ENCODE measurements at places on chromosomes 7 and 10.

DNA sequence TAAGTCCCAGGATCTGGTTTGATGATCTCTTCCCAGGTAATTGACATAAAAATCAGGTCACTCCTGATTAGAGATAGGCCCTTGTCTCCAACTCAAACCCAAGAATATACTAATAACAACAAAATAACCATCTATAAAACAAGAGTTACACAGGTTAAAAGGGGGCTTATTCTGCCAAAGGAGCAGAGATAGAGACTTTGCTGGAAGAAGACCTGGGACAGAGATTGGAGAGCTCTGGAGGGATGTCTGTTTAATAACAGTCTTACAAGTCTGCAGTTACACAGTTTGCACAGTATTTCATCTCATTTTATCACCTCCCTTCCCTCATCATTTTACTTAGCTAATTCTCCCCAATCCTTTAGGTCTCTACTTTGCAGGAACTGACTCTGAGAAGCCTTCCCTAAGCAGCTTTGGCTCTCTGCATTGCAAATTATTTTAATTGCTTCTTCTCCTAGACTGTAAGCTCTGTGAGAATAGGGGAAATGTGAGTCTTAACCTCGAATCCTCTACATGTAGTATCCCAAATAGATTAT is 3.7 kb upstream of the ZNF438 start:
- no peak for DNase-seq

DNA sequence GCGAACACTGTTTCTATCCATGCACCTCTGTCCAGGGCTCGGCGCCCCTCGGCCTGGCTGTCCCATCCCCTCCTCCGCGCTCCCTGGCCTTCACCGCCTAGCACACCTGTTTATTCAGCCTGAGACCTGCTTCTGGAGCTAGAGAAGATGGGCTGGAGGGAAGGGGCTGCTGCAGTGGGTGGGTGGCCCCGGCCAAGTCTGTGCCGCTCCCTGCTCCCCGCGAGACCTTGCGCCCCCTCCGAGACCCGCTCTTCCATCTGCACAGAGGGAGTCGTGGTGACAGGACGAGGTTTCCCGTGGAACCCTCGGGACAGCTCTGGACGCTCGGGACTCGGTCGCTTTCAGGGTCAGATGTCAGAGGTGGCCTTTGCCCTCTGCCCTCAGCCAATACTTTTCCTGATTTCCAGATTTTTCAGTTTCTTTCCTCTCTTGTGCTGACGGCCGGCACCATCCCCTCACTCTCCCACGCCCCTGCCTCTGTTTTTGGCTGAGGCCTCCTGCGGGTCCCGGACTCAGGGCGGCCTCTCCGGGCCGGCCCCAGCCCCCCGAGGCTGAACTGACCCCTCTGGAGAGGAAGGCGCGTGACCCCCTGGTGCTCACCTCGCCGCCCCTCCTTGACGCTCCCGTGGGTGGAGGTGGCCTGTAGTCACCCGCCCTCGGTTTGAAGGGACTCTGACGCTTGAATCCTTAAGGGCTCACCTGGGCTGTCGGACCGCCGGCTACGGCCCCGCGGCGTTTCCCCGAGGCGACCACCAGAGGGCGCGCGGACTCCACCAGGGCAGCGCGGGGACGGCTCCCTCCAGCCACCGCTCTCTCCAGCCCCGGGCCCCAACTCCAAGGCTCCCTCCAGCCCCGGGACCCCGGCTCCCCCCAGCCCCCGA is 15.6 kb downstream of the SHH start:
- DNase-seq, result no peak

GRCh38 chr7:48446721-48447120 is 275.5 kb downstream of the ABCA13 start:
- no peak for DNase-seq

DNA sequence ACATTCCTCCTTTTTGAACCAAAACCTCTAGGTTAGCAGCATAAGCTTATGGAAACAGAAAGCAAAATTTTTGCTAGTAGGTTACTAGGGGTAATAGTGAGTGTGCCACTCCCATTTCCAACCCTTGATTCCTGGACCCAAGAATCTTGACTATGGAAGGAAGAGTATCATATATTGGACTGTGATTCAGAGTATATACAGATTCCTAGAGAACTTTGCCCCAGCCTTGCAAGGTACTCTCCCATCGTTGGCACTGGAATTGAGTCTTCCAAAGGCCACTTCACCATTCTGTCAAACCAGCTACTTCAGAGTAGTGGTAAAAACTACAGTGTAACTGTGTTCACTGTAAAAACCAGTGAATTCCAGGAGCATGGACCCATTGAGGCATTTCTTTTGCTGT is 69.4 kb downstream of the LRRC17 start:
- no peak for DNase-seq

GRCh38 chr7:155851892-155852291 is 39.6 kb upstream of the SHH start:
- DNase-seq, result no peak

- DNase-seq, result peak; percentile 88
Measured at GRCh38 chr10:4241724-4242345, 456.8 kb upstream of the KLF6 start.

GRCh38 chr10:74957285-74957961 is 131.0 kb downstream of the KAT6B start:
- no peak for DNase-seq

GRCh38 chr7:108284349-108285002 is 154.3 kb upstream of the LAMB4 start:
- no peak for DNase-seq

GRCh38 chr7:133770863-133771492 is 356.2 kb upstream of the LRGUK start:
- peak; percentile 63 for DNase-seq

DNA sequence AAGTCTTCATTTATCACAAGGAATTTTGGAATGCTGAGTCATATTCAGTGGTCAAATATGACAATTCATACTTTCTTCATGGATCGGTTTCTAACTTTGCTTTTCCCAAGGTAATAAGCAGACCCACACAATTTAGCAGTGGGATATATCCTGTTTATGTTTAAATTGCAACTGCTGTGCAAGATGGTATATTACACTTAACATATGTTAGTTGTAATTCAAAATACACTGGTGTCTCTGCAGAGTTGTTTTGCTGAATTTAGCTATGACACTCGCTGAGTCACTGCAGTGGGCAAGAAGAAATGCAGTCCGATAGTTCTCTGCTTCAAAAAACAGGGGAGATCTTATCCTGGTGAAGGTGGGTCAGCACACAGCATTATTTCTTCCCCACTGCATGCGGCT is 194.8 kb upstream of the PTN start:
- peak; percentile 79 for DNase-seq

DNA sequence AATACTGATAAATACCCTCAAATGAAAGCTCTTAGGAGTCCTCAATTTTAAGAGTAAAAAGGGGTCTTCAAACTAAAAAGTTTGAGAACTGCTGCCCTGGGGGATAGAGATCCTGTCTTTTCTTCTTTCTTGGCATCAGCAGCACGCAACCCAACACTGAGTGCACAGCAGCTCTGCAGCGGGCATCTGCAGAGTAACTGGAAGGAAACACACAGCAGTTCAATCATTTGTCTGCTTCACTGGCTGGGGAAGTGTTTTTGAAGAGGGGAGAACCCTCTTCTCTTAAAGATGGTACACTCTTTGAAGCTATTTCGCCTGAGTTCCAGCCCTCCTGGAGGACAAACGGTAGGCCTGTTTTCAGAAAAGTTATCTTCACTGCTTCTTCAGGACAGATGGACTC is 193.6 kb downstream of the FGFR2 start:
- DNase-seq, result no peak

DNA sequence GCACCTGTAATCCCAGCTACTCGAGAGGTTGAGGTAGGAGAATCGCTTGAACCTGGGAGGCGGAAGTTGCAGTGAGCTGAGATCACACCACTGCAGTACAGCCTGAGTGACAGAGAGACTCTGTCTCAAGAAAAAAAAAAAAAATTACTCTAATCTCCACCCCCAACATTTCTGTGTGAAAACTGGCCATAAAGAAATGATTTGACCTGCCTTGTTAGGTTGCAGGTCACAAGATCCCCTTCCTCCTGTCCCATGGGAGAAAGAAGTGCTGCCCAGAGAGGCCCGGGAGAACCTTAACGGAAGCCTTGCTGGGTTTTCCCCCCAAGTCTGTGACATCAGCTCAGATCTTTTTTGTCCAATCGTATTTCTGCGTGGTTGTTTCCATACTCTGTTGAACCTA is 8.7 kb upstream of the CALHM1 start:
- DNase-seq, result no peak

DNA sequence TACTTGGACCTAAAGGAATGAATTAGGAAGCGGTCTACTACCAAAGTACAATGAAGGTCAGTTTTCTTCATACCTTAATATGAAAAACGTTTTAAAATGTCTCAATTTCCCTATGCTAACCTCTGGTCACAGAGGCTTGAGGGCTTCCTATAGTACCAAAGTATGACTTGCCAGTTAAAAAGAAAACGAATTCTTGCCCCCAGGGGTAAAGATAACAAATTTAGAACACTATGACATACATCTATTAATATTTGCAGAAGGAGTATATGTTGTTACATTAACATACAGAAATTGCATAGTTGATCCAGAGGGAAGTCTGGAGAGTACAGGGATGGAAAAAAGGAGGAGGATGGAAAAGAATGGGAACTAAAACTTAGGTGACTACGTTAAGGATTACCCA is 13.8 kb upstream of the KMT2E start:
- no peak for DNase-seq

- no peak for DNase-seq
Measured at GRCh38 chr7:13024121-13024674, 336.8 kb downstream of the ARL4A start.

DNA sequence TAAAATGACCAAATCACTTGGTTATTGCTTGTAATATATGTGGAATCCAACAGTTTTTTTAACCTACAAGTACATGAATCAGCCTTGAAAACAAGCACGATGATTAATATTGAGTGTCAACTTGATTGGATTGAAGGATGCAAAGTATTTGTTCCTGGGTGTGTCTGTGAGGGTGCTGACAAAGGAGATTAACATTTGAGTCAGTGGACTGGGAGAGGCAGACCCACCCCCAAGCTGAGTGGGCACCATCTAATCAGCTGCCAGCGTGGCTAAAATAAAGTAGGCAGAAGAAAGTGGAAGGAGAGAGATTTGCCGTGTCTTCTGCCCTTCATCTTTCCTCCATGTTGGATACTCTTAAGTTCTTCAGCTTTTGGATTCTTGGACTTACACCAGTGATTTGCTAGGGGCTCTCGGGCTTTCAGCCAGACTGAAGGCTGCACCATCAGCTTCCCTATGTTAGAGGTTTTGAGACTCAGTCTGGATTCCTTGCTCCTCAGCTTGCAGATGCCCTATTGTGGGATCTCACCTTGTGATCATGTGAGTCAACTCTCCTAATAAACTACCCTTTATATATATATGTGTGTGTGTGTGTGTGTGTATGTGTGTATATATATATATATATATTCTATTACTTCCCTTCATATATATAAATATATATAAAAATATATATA is 118.4 kb upstream of the WDR11 start:
- peak; percentile 23 for DNase-seq

GRCh38 chr10:8445353-8445752 is 390.9 kb downstream of the GATA3 start:
- no peak for DNase-seq

GRCh38 chr7:130099331-130099730 is 29.0 kb downstream of the KLHDC10 start:
- DNase-seq, result peak; percentile 7

DNA sequence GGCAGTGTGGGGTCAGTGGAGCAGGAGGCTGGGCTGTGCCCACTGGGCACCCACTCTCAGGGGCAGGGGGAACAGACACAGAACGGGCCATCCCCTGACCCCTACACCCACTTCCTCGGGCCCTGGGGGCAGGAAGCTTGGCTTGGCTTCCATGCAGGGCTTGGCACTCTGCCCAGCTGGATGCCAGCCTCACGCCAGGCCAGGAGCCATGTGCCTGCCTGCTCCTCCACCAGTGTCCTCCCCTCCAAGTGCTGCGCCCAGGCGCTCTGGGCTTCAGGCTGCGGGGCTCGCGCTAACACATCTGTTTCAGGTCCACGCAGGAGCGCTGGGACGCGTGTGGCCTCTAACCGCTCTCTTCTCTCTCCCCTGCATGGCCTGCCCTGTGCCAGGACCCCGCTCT is 12.7 kb downstream of the LDB3 start:
- DNase-seq, result peak; percentile 24

DNA sequence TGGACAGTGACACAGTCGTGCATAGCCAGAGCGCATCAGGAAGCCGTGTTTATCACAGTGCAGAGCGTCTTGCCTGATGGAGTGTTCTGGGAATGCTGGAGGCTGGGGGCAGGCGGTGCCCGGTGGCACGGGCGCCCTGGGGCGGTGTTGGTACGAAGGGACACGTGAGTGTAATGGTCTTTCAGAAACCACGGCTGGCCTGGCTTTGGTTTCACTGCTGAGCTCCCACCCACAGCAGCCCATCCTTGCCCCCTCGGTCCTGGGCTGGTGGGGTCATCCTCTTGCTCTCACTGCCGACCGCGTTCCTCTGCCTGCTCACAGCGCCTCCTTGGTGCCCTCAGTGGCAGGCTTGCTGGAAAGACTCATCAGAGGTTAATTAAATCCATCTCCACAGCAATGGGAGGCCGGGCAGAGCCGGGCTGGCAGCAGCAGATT is 50.6 kb downstream of the NKX6-2 start:
- DNase-seq, result no peak

DNA sequence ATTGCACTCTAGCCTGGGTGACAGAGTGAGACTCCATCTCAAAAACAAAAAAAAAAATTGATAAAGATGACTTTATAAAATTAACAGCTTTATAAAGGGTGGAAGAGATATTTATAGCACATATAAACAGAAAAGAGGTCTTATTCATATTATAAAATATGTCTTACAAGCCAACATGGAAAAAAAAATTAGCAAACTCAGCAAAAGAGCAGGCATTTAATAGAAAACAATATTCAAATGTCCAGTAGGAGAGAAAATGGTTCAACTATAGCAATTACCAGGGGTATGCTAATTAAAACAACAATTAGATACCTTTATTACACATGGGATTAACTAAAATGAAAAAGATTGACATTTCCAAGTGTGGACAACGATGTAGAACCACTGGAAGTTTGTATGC is 929.1 kb downstream of the REEP3 start:
- no peak for DNase-seq

DNA sequence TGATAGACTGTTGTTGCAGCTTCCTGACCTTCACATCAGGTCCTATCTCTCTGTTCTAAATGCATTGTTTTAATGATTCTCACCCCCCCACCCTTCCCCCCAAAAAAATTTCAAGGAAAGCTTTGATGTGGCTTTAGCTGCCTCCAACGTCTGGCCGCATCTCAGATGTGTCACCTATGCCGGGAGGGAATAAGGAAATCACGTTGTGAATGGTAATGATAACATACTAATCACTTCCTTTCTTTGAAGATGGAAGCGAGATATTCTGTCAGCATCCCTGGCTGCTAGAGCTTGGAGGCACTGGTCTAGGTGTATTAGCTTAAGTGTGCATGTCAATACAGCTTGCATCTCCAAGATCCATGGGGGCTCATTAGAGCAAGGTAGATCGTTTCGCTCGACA is 89.6 kb downstream of the VTI1A start:
- no peak for DNase-seq

DNA sequence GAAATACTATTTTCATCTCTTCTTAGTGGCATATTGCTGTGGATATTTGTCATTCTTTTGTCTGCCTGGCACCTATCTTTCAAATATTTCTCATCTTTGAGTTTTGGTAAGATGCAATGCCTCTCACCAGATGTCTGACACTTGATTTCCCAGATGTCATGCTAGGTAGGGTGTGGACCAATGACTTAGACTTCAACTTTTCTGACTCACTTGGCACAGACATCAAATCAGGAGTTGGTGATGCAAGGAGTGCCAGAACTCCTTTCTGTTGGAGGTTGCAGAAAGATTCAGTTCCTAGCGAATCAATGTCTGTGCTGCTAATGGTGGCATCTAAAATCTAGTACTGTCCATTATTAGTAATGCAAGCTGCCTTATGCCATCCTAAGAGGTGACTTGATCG is 216.9 kb upstream of the FERD3L start:
- peak; percentile 15 for DNase-seq

All from M059J (cell line).